ENCODE measurements at places on chromosomes 12 and 14. TPM values are rescaled to one million over a fixed set of nuclear protein-coding genes. Genes with fewer than 3 reads are reported as not detected.

BMP4 gene
- 12.9 TPM for total RNA-seq

GRCh38 chr14:49769171-49769570 lies 1.2 kb downstream of the KLHDC2 start:
- DNase-seq, result no peak

DNA sequence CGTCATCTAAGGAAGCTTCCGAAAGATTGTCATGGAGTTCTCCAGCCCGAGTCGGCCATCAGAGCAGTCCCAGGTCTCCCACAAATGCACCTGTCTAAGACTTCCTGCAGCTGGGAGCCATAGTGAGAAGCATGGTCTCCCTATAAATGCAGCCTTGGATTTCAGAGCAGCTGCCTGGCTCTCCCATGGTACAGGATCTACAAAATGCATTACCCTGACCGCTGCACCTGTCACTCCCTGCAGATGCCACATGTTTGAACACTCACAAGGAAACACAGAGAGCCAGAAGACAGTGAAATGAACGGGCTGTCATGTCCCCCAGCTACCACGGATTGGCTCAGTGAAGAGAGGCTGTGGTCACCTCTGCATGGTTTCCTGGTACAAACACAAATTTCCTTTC lies 702.7 kb downstream of the MED13L start:
- DNase-seq, result no peak

SELPLG gene
- 6.5 TPM for total RNA-seq

DNA sequence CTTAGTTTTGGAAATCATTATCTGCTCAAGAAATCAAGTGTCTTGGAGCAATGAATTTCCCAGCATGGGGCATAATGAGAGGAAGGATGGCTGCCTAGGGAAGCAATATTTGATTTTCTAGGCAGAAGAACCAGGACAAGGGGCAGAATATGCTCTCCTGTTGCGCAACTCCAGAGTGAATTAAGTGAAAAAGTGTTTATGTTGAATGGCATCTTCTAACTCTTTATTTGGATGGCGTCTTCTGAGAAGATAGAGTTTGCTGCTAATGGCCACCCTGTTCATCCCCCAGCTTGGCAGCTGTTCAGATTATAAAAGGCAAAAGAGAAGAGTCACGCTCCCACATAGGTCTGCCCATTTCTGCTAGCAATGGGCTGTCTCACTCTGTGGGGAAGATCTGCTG lies 1278.1 kb downstream of the AACS start:
- DNase-seq, result no peak

All from uterus (tissue), 4 donors.